Mesenteric fat pad (tissue), 1 donor: ENCODE measurements at places on chromosomes 1 and 21. TPM values are rescaled to one million over a fixed set of nuclear protein-coding genes. Genes with fewer than 3 reads are reported as not detected.

GRCh38 chr21:44398499-44398898 is 45.1 kb downstream of the TRPM2 start:
- peak; percentile 20 for DNase-seq

DNA sequence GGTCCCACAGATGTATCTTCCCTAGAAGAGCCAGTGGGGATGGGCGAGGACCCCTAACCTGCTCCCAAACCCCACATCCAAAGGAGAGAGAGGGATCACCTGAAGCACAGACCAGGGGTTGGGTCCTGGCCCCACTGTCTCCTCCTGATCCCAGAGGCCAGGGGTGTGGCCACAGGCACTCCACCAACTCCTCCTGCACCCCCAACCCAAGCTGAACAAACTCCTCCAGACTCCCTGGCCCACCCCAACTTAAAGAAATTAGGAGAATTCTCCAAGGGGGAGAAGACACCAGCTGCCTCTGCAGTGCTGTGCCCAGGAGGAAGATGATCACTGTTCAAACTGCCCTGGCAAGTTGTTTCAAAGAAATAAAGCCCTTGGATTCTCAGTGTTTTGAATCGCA is 4.5 kb upstream of the PRAMEF12 start:
- DNase-seq = peak; percentile 64

- no peak for DNase-seq
Observed at GRCh38 chr21:46394595-46395104, 64.0 kb upstream of the DIP2A start.

GRCh38 chr1:185112356-185112755 is 44.4 kb downstream of the TRMT1L start:
- no peak for DNase-seq

GRCh38 chr1:31510304-31510703 is 66.0 kb upstream of the TINAGL1 start:
- no peak for DNase-seq

DNA sequence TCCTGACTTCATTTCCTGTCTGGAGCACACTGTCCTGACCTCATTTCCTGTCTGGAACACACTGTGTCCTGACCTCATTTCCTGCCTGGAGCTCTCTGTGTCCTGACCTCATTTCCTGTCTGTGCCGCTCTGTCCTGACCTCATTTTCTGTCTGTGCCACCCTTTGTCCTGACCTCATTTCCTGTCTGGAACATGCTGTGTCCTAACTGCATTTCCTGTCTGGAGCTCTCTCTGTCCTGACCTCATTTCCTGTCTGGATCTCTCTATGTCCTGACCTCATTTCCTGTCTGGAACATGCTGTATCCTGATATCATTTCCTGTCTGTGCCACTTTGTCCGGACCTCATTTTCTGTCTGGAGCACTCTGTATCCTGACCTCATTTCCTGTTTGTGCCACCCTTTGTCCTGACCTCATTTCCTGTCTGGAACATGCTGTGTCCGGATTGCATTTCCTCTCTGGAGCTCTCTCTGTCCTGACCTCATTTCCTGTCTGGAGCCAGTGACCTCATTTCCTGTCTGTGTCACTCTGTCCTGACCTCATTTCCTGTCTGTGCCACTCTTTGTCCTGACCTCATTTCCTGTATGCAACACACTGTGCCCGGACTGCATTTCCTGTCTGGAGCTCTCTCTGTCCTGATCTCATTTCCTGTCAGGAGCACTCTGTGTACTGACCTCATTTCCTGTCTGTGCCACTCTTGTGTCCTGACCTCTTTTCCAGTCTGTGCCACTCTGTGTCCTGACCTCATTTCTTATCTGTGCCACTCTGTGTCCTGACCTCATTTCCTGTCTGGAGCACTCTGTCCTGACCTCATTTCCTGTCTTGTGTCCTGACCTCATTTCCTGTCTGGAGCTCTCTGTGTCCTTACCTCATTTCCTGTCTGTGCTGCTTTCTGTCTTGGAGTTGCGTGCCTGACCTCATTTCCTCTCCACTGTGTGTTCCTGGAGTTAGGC is 27.6 kb downstream of the SKI start:
- no peak for DNase-seq

DNA sequence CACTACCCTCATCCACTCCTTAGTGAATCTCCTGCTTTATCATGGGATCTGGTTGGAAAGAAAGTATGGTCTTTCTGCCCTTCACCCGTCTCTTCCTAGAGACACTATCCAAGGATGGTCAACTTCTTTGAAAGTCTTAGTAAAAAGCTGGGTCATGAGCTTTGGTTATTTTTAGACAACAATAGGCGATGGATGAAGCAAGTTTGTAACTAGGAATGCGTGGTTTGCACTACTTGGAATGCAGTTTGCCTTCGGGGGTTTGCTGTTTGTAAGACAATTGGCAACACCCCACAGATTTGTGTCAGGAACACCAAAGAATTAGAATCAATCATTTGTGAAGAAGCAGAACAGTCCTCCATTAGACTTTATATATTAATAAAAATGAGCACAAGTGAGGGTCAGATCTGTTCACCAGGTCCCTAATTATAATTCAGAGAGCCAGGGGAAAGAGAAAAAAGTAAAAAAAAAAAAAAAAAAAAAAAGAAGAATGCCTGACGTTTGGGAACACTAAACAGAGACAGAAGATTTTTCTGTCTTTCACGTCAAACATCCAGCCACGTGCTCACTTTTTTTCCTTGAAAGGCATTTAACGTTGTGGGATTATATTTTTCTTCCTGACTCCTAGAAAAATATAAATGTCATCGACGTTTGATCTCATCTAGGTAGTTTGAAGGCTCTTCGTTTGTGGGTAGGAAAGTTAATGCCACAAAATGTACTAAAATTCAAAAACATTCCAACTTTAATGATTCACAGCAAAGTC is 60.7 kb upstream of the BTG3 start:
- no peak for DNase-seq

DNA sequence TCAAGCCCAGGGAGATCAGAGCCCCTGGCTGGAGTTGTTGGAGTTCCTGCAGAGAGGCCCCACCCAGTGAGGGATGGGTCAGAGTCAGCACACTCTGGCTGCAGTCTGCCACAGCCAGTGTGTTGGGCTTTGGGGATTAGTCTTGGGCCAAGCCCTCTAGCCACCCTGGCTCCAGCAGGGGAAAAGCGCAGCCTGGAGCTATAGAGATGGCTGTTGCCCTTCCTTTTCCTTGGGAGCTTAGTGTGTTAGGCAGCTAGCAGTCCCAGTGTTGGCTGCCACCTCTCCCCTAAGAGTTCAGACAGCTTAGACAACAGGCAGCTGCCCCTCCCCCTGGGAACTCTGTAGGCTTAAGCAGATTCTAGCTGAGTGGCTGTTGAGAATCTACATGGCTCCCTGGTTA is 45.1 kb downstream of the DPT start:
- DNase-seq = no peak

DNA sequence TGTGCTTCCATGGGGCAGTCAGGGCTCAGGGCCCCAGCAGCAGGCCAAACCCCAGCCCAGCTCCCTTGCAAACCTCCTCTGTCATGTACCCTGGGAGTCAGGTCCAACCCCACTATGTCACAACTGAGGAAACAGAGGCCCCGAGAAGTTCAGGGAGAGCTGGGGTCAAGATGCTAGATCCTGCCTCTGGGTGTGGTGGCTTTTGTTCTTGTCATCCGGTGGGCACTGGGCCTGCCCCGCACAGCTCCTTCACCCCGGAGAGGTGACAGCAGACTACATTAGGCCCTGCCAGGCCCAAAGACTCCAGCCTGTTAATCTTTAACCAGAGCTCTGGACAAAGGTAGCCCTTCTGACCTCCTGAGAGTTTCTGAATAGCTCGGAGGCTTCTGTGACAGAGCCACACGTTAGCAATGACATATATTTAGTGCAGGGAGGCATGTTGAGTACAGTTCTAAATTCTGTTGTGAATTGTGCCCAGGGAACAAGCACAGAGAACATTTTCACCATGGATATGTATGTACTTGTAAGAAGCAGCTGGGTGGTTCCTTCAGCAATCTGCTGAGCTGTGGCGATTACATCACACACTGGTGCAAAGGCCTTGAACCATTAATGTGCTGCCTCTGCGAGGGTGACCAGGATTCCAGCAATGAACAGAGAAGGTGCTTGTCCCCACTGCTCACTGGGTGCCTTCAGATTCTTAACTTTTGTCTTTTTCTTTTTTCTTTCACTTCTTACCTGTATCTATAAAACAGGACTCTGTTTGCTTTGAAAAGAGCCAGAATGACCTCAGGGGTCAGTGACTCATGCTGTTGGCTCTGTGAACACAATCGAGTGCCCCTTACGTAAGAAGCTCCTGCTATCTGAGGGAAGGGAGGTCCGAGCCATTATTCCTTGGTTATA is 102.8 kb downstream of the RHOU start:
- DNase-seq = no peak

DNA sequence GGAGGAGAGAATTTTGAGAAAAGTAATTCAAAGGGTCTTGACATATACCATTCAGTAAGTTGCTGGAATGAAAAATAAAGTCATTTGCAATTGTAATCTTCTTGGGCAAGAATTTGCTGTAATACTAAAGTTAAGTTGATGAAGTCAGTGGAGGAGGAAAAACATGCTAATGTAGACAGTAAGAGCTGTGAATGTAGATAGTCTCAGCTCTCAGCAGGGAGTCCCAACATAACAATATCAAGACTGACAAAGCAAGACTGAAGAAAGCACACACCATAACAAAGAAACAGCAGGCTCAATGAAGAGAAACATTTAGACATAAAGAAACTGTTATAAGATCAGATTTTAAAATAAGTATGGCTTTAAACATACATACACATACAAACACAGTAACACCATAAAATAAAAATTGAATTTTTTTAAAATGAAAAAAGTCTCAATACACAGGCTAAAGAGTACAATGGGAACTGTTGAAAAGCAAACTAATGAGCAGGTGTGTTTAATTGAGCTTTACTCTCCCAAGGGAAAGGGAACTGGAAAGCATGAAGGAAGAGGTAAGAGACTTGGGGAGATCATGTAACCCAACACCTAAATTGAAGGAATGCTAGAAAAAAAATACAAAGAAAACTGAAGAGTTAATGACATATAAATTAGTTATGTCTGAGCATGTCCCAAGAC is 336.3 kb upstream of the NCAM2 start:
- DNase-seq = no peak

DNA sequence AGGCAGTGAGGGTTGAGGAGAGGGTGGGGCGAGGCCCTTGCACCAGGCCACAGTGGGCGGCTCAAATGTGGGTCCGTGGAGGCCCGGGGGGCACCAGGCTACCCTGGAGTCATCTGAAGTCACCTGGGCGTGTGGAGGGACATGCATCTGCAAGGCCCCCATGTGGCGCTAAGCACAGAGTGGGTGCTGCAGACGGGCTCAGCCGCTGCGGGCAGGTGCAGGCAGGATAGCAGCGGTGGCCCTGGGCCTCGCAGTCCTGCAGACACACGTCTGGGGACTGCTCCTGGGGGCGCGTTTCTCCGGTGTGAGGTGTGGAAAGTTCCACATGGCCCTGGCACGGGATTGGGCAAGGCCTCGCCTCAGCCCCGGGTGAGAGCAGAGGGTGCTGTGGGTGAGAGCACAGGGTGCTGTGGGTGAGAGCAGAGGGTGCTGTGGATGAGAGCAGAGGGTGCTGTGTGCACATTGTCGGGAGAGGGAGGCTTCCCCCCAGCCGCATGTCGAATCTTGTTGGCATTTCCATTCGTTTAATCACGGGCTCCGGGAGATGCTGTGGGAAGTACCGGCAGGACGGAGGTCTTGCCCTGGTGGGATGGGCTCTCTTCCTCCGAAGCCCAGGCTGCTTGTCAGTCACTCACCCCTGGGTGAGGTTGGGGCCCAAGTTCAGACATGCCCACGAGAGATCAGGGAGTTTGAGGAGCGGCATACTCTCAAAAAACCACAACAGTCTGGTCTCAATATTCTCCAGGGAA is 46.5 kb downstream of the TP73 start:
- no peak for DNase-seq

GRCh38 chr21:31675960-31676359 is 16.5 kb downstream of the SOD1 start:
- no peak for DNase-seq

- DNase-seq = no peak
Observed at GRCh38 chr1:175172503-175172902, 20.1 kb downstream of the KIAA0040 start.

DNA sequence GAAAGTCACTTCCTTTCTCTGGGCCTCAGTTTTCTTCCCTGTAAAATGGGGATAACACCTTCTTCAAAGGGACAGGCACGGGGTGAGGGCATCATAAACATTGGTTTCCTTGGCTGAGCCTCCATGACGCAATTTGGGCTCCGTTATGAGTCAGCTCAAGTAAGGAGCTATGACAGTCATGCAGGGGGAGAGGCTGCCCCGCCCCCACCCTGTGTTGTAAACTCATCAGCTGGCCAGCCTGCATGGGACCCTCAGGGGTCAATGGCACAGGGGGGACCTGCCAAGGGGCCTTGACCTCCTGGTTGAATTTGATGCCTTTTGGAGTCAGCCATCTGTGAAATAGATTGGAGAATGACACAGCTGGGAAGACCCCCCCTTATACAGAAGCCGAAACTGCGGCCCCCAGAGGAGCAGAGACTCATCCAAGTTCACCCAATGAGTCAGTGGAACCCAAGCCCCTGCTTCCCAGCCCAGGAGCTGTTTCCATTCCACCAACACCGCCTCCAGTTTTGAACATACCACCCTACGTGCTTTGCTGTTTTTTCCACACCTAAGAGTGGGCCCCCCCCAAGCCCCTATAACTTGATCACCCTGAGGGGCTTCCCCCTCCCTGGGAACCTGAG is 36.8 kb upstream of the RUNX3 start:
- no peak for DNase-seq

- no peak for DNase-seq
Observed at GRCh38 chr21:34730756-34731445, 62.1 kb downstream of the CLIC6 start.

DNA sequence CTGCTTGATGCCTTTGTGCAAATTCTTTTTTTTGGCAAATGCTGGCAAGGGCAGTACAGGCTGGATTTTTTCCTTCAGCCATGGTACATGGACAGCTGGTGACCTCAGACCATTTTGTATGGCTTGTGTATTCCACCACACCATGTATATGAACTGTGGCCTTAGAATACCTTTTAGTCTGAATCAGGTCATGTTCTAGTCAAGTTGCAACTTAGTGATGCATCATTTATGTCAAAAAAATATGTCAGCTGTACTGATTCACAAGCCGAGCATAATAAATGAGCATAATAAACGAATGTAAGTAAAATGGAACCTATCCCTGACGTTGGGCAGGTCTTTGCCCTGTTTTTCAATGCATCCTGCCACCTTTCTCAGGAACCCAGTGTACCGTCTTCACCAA is 219.7 kb upstream of the RUNX1 start:
- DNase-seq = no peak

DNA sequence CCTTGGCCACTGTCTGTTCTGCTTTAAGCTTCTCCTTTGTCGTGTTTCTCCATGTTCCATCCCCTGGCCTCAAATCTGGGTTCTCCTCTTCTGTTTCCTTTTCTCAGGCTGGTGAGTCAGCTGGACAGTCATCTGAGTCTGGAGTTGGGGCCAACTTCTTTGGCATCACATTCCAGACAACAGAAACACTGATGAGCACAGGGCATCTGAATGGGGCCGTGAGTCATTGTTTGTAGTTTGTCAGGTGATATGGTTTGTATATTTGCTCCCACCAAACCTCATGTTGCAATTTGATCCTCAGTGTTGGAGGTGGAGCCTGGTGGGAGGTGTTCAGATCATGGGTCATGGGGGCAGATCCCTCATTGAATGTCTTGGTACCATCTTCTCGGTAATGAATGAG is 14.3 kb upstream of the OLIG2 start:
- no peak for DNase-seq

GRCh38 chr1:201383647-201384405 is 6.3 kb upstream of the TNNT2 start:
- no peak for DNase-seq

GRCh38 chr1:217493290-217493689 is 137.6 kb downstream of the GPATCH2 start:
- DNase-seq = no peak

Gene HEATR1
- total RNA-seq = 40.2 TPM

Gene INAVA
- total RNA-seq = 0.16 TPM

Gene DYNLT5
- 1.7 TPM for total RNA-seq

Gene RPE65
- not detected for total RNA-seq

Gene ALX3
- not detected for total RNA-seq

Gene RRP1
- total RNA-seq = 29.8 TPM
